Coronary artery (tissue), 2 donors: ENCODE measurements at places on chromosomes 2 and 18.

GRCh38 chr2:11495844-11496681, 30.1 kb upstream of the E2F6 start:
- DNase-seq, result no peak

GRCh38 chr2:74544634-74545033, 9.1 kb downstream of the LOXL3 start:
- no peak for DNase-seq

- DNase-seq, result no peak
These were observed 52.8 kb upstream of the ITGA6 start for GRCh38 chr2:172374318-172375240.

- DNase-seq, result no peak
These were observed 19.8 kb upstream of the L3MBTL4 start for GRCh38 chr18:6434481-6434880.

- DNase-seq, result no peak
These were observed 61.7 kb upstream of the EPC2 start for GRCh38 chr2:148582679-148583511.

- no peak for DNase-seq
These were observed 665.2 kb upstream of the NRXN1 start for GRCh38 chr2:51697095-51697494.

- peak; percentile 54 for DNase-seq
These were observed 23.3 kb downstream of the LDLRAD4 start for GRCh38 chr18:13241893-13242175.

DNA sequence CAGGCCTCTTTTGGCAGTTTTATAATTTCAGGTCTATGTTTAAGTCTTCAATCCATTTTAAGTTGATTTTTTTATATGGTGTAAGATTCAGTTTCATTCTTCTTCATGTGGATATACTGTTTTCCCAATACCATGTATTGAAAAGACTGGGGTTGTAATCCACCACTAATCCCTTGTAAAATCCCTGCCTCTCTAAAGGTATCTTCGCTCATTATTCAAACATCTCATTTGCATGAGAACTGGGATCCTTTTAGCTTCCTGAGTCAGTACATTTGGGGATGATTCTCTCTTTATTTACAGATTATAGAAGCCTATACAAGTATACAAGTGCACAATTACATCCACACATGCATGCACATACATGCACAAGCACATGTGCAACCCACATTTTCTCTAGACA, 25.3 kb downstream of the DHRS9 start:
- no peak for DNase-seq

GRCh38 chr2:120875431-120875830, 139.8 kb downstream of the GLI2 start:
- DNase-seq, result no peak

DNA sequence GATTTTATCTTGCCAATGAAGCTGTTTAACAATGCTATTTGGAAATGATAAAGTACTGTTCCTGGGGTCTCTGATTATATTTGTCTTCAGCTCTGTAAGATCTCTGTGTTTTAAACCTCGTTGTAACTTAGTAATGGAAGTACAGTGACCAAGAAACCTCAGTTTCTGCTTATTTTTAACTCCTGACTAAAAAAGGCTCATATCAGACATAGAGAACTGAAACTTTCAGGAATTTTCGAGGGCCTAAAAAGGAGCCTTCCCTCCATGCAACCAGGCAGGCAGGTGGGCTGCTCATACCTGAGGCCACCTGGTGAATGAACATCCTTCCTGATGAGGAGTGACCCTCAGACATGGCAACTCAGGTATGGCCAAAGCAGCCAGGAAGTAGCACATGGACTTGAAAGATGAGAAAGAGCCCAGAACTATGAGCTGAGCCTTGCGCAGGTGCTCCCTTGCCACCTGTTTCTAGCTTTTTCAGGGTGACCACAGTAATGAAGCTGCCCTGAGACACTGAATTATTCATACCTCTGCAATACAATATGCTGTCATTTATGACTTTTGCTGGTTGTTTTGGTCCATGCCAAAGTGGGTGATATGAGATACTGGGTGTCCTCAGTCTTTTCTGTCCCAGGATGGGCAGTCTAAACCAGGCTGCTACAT, 23.9 kb downstream of the MYO3B start:
- DNase-seq, result no peak

DNA sequence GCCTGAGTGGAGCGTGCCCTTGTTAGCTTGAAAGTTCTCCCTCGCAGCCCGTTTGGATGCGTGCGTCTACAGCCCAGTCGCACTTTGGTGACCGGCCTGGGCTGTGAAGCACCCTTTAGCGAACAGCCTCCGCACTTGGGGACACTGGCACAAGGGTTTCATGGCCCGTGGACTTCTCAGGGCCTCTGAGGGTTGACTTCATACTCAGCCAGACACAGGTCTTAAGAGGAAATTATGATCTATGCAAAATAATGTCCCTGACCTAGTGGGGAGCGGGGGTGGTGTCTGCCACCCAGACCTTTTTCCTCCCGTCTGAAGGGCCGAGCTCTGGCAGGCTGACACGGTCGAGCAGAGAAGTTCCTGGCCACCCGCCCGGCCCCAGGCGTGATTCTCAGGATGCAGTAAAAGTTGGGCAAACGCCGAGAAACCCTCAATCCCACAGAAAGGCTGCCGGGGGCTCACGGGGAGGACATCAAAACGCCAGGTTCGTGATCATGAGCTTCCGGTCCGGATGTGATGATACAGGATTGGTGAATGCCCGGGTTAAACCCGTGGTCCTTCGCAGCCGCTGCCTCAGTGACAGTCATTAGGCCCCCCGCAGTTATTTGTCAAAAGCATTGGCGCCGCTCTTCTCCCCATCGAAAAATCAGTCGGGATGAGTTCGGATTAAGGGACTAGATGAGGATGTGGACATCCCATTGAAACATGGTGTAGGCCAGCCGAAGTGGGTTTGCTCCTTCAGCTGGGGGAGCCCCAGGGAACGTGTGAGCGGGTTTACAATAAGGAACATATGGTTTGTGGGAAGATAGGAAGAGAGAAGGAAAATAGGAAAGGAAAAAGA, 3.6 kb upstream of the PAX3 start:
- DNase-seq, result no peak

- DNase-seq, result no peak
These were observed 265.4 kb downstream of the TRIB2 start for GRCh38 chr2:12982149-12982584.

DNA sequence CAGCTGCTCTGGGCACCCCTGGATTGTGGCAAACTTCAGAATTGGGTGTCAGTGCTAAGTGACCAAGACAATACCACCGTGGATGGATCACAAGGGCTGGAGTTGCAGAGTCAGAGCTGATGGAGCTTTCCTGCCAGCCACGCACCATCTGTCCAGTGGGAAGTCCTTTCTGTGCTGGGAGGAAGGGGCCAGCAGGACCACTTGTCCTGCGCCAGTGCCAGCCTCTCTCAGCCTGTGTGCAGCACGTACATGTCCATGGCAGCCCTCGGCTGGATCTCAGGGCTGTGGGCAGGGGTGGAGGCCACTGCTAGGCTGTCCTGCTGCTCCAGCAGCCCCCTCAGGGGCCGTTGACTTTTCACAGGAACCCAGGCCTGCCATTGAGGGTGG, 33.3 kb downstream of the RAB31 start:
- no peak for DNase-seq

DNA sequence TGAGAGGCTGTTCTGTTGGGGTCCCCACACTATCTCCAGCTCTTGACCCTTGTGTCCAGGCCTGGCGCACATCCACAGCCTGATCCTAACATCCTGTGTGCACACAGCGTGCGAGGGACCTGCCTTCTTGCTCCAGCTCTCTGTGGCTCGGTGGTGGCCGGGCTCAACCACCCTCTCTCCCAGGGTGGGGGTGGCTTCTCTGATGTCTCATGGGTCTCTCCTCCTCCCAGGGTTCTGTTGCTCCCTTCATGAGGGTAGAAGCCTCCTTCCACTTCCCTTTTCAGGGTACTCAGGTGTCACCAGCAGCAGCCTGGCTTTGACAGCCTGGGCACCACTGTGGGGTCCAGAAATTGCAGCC, 196.9 kb upstream of the RAB6C start:
- DNase-seq, result no peak

GRCh38 chr2:4018535-4018934, 315.2 kb downstream of the DCDC2C start:
- DNase-seq, result no peak

DNA sequence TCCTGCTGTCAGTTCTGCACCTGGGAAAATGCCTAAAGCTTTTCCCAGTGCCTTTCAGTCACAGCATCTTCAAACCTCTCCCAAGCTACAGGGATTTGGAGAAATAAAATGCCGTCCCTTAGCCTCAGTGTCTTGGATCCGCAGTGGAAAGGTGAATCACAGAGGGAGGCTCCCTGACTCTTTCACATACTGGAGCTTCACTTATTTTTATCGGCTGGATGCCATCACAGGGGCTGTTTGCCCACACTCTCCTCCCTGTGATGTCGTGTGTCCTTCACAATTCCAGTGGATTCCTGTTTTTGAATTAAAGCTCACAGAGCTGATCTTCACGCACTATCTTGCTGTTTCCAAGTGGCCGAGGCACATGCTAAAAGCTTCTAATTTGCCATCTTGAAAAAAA, 1303.1 kb upstream of the DDX18 start:
- DNase-seq, result no peak

- DNase-seq, result no peak
These were observed 223.1 kb downstream of the C1D start for GRCh38 chr2:67839668-67840067.

DNA sequence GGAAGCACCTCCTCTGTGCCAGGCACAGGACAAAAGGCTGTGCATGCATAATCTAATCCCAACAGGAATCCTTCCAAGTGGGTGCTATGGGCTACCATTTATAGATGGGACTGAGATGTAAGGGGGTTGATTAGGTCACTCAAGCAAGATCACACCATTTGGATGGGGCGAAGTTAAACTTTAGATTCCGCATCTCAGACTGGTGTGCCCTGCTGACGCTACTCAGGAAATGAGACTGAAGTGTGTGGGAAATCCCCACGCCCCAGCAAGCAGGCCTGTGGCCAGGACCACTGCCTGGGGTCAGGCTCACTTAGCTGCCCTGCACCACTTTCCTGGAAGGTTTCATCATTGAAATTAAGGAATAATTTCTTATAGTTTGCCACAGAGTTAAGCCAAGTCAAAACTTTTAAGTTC, 70.5 kb upstream of the PPP1CB start:
- no peak for DNase-seq

DNA sequence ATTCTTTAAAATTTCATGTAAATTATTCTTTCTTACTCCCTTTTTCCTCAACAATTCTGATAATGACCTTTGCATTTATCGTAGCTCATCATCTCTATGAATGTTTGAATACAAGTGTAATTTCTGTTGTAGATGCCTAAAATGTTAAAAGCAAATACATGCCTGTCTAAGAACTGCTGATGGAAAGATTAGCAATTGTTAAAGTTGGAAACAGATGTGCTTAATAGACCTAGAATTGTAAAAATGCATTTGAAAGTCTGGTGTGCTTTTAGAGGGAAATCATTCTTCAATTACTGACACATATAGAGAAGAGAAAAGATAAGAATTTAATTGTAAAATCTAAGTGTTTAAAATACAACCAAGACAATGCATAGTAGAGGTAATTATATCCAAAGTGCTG, 50.4 kb downstream of the CCDC102B start:
- no peak for DNase-seq

DNA sequence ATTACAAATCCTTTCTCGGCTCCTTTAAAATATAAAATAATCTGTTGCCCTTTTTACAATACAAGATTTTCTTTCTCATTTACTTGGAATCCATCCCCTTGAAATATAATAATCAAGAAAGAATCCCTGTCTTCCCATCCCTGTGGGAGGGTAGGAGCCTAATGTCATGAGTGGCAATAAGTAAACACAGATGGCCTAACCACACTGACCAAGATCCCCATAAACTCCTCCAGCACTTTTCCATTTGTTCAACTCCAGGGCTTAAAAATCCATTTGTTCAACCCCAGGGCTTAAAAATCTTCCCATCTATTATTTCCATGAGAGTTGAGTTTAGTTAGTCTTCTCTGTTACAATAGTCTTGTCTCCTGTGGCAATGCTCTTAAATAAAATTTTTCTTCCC, 297.6 kb downstream of the CDH7 start:
- no peak for DNase-seq

DNA sequence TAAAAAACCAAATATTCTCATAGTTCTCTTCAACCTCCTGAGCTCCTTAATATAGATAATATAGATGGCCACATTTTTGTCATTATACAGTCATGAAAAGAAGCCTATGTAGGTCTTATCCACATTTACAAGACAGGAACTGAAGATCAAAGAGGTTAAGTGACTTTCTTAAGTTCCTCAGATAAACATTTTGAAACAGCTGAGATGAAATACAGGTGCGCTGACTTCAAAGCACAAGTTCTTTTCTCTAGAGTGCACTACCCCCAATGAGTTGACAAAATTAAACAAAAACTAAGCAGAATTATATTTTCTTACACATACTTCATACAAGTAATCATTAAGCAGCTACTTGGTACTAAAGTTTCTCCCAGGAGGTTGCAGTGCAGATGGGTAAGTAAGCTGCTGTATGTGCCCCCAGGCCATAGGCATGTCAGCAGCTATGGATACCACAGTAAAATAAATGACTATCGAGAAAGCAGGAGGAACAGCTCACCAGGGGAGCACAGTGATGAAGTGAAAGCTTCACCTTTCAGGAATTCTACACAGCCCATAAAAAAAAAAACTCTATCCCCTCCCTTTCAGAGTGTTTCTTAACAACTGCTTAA, 199.8 kb downstream of the DPP10 start:
- DNase-seq, result no peak

GRCh38 chr2:20062615-20063545, 11.5 kb upstream of the LAPTM4A start:
- DNase-seq, result no peak

GRCh38 chr2:207617011-207617671, 8.1 kb downstream of the METTL21A start:
- DNase-seq, result no peak

GRCh38 chr2:187407407-187408084, 40.5 kb downstream of the CALCRL start:
- DNase-seq, result no peak

DNA sequence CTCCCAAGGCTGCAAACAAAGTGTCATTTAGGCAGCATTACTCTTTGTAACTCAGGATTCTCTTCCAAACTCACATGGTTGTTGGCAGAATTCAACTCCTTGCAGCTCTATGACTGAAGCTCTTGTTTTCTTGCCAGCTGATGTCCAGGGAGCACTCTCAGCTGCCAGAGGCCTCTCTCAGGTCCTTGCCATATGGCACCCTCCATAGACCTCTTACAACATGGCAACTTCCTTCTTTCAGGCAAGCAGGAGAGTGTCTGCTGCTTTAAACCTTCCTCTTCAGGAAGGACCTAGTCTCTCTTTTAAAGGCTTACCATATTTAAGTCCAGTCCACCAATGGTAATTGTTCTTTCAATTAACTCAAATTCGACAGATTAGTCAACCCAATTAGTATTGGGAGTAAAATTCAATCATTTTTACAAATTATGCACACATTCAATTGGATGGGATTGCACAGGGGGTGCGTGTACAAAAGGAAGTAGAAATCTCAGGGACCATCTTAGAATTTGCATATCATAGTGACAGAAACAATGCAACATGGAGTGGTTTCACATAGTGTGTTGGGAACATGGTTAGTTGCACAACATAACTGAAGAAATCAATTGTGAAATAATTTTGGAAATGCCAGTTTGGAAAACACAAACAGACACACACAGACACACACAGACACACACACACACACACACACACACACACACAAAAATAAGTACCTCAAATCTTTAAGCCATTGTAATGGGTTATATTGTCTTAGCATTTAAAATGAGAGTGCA, 893.5 kb upstream of the ZEB2 start:
- DNase-seq, result no peak
